ENCODE measurements at places on chromosomes 3 and 15.

DNA sequence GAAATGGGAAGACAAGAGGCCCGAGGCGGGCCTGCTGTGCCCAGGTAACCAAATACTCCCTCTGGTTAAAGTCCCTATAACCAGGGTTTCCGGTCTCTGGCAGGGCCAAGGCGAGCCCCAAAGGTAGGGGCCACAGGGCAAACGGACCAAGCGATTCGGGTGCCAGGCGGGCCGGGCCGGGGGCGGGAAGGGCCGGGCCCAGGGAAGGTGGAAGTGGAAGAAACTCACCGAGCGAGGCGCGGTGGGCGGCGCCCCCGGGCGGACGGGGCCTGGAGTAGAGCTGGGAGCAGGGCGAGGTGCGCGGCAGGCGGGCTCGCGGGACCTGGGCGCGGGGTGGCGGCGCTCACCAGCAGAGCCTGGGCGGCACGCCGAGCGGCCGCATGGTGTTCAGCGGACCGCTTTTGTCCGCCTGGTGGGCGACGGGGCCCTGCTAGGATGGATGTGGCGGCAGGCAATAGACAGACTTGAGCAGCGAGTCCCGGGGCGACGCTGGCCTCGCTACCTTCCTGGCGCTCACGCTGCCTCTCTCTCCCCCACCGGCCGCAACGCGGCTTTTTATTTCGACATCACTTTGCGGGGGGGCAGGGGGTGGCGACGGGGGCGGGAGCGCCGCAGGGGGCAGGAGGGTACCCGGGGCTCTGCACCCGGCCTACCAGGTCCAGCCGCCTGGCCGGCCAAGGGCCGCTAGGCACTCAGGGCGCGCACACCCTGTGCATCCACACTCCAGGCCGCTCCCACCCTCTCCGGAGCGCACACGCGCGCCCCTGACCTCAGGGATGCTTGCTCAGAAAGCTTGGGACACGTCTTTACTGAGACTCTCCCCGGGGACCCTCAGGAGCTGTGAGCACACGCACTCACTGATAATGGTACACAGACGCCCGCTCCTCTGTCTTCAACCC, at the start of gene GATA2:
TSS of gene GATA2 (minus strand) at position 531 of the 899 bp plus-strand sequence. CDS start 6,170 bp downstream, outside the sequence.
- DNase-seq: no peak

- no peak for DNase-seq
These were observed 349.6 kb upstream of the KCNMB2 start for GRCh38 chr3:178186666-178187065.

GRCh38 chr3:16302082-16302631, 37.1 kb downstream of the OXNAD1 start:
- no peak for DNase-seq

DNA sequence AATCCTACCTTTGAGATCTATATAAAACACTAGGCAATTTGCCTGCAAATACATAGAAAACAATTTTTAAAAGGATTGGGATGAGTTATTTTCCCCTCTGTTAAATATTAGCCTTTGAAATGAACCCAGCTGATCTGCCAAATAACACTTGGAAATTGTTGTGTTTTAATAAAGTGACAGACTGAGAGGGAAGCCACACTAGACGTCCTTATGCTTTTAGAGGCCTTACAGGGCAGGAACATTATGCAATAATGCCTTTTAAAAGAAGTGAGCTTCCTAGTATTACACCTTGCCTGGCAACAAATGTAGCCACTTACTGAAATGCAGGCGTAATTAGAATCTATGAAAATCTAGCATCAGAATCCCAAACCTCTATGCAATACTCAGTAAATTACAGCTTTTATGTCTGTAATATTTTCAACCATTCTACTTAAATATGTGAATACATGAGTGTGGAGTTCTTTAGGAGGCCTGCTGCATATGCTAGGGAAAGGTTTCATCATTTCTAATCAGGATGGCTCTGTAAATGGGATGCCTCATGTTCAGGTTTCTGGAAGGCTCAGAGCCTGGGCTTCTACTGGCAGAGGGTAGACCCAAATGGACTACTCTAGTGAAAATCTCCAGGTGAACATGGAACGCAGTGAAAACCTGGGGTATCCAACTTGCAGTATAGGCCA, 20.3 kb downstream of the AGTR1 start:
- DNase-seq: no peak

DNA sequence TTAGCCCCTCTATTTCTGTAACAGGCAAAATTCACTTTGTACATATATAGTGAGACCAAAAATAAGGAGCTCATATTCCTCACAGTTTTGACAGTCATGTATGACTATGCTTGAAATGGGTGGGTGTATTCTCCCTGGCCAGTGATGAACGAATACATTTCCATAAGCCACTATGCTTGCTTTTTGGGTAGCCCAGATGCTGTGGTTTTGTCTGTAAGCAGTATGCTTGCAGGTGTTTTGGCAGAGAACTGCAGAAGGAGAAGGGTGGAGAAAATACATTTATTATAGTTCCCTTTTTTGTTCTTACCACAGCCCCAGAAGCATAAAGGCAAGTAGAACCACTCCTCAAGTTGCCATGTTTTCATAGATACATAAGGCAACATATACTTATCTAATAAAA, 131.2 kb downstream of the RBMS3 start:
- no peak for DNase-seq

- DNase-seq: no peak
These were observed 5.8 kb upstream of the GLCE start for GRCh38 chr15:69154684-69155083.

- DNase-seq: no peak
These were observed 62.2 kb upstream of the AKAP13 start for GRCh38 chr15:85318048-85318731.

DNA sequence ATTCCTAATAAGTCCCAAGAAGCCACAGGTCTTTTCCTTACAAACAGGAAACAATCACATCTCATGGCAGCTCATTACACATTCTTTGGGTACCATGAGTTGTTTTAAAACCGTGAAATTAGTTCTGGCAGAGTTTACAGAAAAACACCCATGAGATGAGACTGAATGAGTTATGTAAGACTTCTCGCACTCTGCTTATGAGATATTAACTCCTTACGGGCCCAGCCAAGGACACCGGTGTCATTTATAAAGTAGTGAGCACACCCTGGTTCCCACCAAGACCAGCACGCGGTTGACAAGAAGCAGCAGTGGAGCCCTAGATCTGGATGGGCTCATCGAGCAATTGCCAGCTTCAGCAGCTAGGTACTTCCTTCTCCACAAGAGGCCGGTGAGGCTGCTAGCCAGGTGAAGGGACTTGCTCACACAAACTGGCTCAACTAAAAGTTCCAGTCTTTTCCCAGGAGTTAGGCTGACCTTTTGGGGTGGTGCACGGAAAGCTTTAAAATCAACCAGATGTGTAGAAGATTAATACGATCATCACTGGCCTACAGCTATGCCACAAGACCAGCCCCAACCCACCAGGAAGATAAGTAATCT, 318.6 kb upstream of the ICE2 start:
- no peak for DNase-seq

DNA sequence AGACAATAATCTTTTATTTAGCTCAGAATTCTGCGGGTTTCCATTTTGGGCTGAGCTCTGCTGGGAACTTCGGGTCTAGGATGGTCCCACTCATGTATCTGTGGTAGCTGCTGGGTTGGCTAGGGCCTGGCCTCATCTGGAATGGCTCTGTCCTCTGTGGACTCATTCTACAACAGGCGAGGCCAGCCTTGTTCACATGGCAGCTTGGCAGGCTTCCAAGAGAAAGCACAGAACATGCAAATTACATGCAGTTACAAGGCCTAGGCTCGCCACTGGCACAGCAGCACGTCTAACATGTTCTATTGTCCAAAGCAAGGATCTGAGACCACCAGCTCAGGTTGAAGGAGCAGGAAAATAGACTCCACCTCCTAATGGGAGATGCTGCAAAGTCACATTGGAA, 431.4 kb downstream of the PDCD6IP start:
- no peak for DNase-seq

GRCh38 chr3:65026151-65026550, 338.4 kb upstream of the ADAMTS9 start:
- DNase-seq: no peak

GRCh38 chr3:182364723-182365650, 428.3 kb upstream of the ATP11B start:
- DNase-seq: peak; percentile 98

DNA sequence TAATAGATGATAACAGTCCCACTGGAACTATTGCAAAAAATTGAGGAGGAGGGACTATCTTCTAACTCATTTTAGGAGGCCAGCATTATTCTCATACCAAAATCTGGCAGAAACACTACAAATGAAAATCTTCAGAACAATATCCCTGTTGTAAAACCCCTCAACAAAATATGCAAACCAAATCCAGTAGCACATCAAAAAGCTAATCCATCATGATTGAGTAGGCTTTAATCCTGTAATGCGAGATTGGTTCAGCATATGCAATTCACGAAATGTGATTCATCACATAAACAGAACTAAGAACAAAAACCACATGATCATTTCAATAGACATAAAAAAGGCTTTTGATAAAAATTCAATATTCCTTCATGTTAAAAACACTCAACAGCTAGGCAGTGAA, 23.9 kb upstream of the PLSCR2 start:
- no peak for DNase-seq

- DNase-seq: no peak
These were observed 52.5 kb downstream of the SH3BP5 start for GRCh38 chr3:15279671-15280402.

DNA sequence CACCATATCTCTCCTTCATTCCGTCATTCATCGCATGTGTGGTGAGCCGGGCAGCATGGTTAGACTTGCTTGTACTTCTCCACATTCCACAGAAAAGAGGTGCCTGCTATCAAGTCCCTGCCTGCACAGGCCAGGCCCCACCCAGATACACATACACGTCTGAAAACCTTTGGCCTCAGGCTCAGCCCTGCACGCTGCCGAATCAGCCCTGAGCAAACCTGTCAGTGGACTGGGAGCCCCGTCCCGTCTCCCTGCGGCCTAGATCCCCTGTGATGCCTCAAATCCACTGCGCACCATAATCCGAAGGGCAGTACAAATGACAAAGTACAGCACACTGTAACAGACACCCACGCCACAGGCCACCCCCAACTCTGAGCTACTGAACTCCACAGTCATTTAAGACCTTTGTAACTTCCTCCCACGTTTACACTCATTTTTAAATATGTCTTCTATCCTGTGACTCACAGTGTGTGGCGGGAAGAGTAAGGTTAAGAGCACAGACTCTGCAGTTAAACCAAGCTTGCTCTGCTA, 67.1 kb downstream of the MB21D2 start:
- no peak for DNase-seq
